ENCODE measurements at places on chromosomes 12 and 14.

DNA sequence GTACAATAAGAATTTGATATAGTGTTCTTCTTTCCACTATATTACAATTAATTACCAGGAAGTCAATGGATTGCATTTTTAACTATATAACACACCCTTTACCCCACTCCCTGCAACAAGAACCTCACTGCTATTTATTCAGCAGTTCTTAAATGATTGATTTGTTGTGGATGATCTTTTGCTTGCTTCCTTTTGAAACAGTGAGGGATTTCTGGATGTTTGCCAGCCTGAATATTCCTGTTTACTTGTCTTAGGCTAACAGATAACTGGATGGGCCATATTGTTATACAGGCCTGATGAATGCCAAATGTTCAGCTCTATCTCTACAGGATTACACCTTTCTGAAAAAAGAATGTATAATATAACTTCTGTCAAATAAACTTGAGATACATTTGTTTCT is 497.6 kb downstream of the APAF1 start:
- no peak for DNase-seq

DNA sequence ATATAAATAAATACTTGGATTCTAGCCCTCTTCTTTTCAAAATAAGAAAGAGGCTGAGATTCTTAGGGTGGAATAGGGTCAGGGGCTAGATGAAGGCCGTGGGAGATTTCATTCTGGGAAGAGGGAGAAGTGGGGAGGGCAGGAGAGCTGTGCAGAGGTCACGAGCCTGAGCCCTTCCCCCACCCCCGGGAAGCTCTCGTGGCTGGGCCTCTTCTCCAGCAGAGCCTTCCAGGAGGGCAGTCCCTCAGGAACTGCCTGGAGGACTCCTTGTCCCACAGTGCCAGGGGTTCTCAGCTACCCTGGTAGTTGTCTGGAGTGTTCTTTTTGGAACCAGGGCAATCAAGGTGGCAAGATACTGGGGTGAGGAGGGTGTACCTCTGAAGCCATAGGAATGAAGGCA is 94.0 kb downstream of the ESR2 start:
- DNase-seq: no peak

GRCh38 chr14:20372796-20373195 is 29.4 kb downstream of the PARP2 start:
- DNase-seq: no peak

DNA sequence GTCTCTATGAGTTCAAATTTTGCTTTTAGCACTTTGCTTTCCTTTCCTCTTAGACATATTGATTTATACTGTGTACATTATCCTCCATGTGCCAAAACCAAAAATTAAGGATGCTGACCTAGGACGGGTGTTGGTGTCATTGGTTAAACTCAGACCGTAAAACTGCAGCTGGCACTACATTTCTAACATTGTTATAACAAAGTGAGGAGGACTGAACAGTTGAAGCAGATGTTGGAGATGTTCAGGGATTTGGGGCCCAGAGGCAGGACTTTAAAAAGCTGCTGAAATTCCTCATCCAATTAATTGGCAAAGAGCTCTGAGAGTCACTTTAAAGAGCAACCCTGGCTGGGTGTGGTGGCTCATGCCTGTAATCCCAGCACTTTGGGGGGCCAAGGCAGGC is 72.4 kb downstream of the TMTC1 start:
- no peak for DNase-seq

DNA sequence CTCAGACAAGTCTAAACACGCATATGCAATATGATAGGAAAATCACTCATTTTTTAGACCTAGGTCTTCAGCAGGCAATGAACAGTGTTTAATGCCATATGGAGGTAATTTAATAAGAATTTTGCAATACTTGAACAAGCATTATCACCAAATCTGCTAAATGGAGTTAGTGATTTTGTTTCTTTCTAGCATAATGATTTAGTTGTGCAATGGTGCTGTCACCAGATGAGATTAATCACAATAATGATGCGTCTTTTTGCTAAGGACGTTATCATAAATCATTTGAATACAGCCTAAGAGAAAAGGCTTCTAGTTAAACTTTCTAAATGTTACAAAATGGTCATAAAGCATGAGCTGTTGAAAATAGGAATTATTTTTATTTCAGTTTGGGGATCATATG is 170.0 kb upstream of the SLC16A7 start:
- DNase-seq: peak; percentile 91

GRCh38 chr12:131755305-131756113 is 44.6 kb downstream of the SFSWAP start:
- DNase-seq: peak; percentile 10

DNA sequence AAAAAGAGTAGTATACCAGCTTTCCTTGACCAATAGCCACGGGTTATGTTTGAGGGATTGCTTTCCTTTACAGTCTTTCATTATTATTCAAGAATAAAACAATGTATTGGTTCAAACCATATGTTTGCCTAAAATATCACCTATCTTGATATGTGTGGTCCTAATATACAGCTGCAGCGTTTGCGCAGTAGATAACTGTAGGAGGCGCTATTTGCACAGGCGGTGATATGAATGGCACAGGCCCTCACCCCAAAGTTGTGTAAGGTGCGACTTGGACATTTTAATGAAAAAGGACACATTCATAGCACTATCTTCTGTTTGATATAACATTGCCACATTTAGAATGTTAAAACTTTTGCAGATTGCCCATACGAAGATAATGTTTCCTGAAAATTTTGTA is 298.4 kb downstream of the TRHDE start:
- DNase-seq: no peak

DNA sequence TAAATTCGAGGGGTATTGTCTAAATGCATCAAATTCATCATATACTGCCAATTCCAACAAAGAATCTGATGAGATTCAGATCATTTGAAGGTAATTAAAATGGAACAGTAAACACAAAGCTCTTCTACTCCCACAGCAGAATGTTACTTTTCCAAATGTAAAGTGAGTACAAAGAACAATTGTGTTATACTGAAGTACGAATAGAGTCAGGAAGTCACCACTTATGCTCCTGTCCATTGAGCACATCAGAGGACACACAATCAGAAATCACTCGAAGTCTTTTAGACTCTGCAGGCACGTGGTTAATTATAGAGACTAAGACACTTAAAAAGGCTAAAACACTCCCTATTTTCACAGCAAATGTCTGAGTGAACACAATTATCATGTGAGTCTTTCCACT is 388.5 kb upstream of the MIS18BP1 start:
- no peak for DNase-seq

DNA sequence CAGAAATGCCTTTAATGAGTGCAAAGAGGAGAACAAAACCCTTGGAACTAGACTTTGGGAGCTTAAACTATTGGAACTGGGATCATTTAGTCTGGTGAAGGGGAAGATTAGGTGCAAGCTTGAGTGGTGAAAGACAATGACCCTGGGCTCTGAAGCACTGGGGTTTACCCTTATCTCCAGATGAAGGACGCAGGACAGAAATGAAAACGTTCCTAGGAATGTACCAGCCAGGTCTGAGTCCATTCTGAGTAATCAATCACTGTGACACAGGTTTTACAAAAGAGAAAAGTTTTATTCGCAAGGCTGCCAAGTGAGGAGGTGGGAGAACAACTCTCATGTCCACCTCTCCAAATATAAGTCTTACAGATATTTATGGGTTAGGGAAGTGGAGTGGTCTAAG is 249.1 kb downstream of the LRIG3 start:
- DNase-seq: no peak

- DNase-seq: peak; percentile 28
These were observed 109.0 kb upstream of the SLC16A7 start for GRCh38 chr12:59486827-59487226.

Data from fibroblast of upper back skin (primary cell).